ENCODE measurements at places on chromosomes 7 and 10. TPM values are rescaled to one million over a fixed set of nuclear protein-coding genes. Genes with fewer than 3 reads are reported as not detected.

The SCIN gene
- 0.05 TPM for total RNA-seq

The SCART1 gene
- 1.5 TPM for total RNA-seq

- DNase-seq: no peak
These were observed 120.3 kb upstream of the GLCCI1 start for GRCh38 chr7:7848246-7848645.

The CTTNBP2 gene
- not detected for total RNA-seq

GRCh38 chr7:30994206-30995100 is 30.7 kb downstream of the GHRHR start:
- no peak for DNase-seq

The DYNC1I1 gene
- total RNA-seq: not detected

The FGFBP3 gene
- total RNA-seq: 1.2 TPM

- no peak for DNase-seq
These were observed 168.7 kb downstream of the CUX1 start for GRCh38 chr7:101985903-101986734.

DNA sequence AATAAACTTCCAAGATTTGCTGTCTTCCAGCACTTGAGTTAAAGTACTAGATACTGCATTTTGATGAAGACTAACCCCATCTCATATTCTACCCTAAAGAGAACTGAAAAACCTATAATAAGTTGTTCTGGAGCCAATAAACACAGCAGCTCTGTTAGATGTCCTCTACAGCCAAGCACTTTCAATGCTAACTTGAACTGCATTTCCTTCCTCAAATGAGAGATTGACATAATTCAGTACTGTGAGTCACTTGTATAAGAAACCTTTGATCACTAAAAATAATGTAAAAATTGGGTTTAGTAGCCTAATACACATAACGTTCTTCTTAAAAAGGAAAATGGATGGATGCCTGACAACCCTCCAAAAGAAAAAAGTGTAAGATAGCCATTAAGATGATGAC is 81.3 kb downstream of the ITGB8 start:
- DNase-seq: no peak

GRCh38 chr10:35906155-35906554 is 264.1 kb upstream of the FZD8 start:
- DNase-seq: no peak

GRCh38 chr10:131646551-131647525 is 254.0 kb upstream of the PPP2R2D start:
- DNase-seq: no peak

The HMX3 gene
- not detected for total RNA-seq

The NEUROD6 gene
- not detected for total RNA-seq

GRCh38 chr7:114026486-114027089 is 107.8 kb upstream of the PPP1R3A start:
- DNase-seq: no peak

GRCh38 chr7:107803009-107803610 is at the start of gene SLC26A3:
SLC26A3 (minus strand) TSS chr7:107803223; CDS start chr7:107794509, 8,714 bp downstream.
- DNase-seq: no peak

The TM9SF3 gene
- total RNA-seq: 41.0 TPM

The SEMA3D gene
- total RNA-seq: not detected

DNA sequence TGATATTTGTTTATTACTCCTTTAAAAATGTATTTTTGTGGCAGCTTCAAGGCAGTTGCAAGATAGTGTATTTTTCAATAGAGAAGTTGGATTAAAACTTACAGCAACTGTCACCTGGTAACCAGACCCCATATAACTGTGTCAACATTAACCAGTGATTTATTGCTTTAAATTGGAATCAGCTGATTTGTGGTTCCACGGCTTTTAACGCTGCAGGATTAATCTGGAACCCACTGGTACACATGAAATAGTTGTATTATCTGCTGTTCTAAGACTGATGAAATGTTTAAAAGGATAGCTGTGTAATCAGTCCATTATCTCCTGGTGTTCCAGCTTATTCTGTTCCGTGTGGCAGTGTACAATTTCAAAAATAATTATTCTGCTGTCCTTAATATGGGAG is 180.2 kb downstream of the CELF2 start:
- DNase-seq: no peak

The SEPTIN14 gene
- not detected for total RNA-seq

GRCh38 chr10:64081947-64082482 is 560.8 kb downstream of the REEP3 start:
- no peak for DNase-seq

GRCh38 chr7:30459591-30460245 is 18.9 kb downstream of the NOD1 start:
- DNase-seq: no peak

- peak; percentile 93 for DNase-seq
These were observed at the start of gene NFKB2 for GRCh38 chr10:102395400-102396316. NFKB2 (plus strand) TSS chr10:102395705; CDS start chr10:102395960, 255 bp downstream.

DNA sequence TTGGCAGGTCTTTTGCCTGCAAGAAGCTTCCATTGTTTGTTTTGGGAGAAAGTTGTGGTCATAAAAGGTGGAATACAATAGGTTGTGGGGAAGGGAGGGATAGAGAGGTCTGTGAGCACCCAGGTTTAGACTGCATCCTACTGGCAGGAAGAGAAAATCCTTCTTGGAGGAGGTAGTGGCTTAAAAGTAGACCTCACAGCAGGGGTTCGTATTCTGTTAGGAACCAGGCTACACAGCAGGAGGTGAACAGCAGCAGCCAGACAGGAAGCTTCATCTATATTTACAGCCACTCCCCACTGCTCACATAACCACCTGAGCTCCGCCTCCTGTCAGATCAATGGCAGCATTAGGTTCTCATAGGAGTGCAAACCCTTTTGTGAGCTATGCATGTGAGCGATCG is 245.3 kb downstream of the NSUN6 start:
- no peak for DNase-seq

DNA sequence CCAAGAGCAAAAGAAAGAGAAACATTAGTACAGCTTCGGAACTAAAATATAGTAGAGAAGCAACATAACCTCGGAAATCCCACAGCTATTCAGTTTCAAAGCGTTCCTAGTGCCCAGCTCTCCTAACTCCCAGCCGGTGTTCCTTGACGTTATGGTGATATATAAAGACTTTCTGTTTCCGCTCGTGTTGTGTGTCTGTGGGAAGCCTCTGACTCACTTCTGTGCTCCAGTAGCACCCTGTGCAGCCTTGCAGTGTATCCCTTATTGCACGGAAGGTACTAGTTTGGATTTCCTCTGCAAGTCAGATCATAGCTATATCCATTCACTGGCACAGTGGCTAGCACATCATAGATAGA is 535 bp downstream of the ASAH2B start:
- peak; percentile 52 for DNase-seq

- no peak for DNase-seq
These were observed 690.5 kb downstream of the PARD3 start for GRCh38 chr10:34124522-34125035.

Measured in activated naive CD4-positive, alpha-beta T cell treated with anti-CD3 and anti-CD28 coated beads for 36 hours (primary cell).